ENCODE measurements at places on chromosomes 1 and 21.

GRCh38 chr1:101379950-101380349, 143.1 kb downstream of the S1PR1 start:
- no peak for DNase-seq

GRCh38 chr1:234186037-234186688, 187.1 kb upstream of the COA6 start:
- no peak for DNase-seq

DNA sequence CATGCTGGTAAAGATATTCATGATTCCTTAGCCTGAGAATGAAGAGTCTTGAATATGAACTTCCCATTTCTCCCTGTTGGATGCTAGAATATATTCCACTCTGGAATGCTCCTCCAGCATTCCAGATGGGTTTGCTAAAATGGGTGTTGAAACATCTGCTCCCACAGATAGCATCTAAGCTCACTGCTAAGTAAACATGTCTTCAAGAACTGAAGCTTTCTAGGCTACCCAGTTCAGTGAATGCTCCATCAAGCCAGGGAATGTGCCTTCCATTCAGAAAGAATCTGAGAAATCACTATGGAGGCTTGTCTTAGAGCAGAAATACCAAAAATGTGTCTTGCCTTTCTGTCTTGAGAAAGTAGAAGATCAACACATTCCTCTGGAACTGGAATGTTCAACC, 81.1 kb downstream of the TNFSF18 start:
- DNase-seq = no peak

DNA sequence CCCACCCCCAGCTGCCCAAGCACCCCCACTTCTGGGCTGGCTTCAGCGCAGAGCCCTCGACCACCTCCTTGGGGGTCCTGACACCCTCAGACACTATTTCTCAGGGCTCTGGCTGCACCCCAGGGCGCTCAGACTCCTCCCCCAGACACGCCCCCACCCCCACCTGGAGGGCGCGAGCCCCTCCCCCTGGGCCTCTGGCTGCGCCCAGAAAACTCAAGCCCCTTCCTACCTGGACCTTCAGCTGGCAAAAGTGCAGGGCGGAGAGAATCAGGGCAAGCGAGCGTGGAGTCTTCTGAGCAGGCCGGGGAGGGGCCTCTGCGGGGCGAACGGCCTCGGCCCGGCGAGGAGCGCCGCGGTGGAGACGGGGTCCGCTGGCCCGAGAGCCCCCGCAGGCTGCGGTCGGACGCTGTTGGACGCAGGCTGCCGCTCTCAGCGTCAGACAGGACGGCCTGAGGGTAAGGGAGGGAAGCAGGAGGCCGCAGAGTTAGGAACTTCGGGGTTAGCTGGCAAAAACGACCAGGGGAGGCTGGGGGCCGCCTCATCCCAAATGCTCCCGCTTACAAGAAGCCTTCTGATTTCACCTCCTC, 17.4 kb upstream of the NBPF1 start:
- DNase-seq = no peak

- DNase-seq = no peak
Observed at GRCh38 chr1:45620588-45621500, 3.0 kb downstream of the CCDC17 start.

GRCh38 chr21:26659182-26659581, 86.1 kb upstream of the CYYR1 start:
- DNase-seq = no peak

DNA sequence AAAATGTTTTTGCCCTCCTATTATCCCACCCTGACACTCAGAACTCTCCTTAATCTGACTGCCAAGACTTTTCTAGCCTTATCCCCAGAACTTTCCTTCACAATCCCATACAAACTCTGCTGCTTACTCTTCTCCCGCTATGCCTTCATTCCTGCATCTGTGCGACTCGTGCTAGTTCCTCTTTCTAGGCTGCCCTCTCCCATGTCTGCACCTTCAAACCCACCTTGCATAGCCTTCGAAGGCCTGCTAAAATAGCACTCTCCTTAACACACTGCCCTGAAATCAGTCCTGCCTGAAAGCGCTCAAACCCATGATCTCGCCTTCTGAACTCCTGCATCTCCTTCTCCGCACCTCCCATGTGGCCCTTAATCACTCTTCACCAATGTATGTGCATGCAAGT, 2.5 kb upstream of the NCF2 start:
- no peak for DNase-seq

Measured in activated T-cell treated with anti-CD3 and anti-CD28 coated beads for 24 hours (primary cell).